ENCODE measurements at places on chromosomes 5 and 9. TPM values are rescaled to one million over a fixed set of nuclear protein-coding genes. Genes with fewer than 3 reads are reported as not detected.

GRCh38 chr9:37119360-37119759 is 1.0 kb upstream of the ZCCHC7 start:
- no peak for DNase-seq

DNA sequence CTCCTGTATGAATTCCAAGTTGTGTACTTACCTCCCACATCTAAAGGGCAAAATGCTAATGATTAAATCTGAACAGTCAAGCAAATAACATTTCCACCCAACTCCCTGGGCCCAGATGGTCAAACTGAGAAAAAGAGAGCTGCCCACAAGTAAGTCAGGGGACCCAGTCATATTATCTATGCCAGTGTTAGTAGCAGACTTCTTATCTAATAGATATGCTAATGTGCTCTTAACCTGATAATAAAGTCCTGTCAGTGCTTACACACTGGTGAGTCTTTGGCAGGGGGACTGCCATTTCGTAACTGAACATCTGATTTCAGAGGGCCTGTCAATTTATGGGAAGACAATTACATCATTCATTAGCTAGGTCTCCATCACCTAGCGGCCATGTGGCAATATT is 292.3 kb upstream of the WWC1 start:
- DNase-seq = no peak

GRCh38 chr9:37565661-37566618 is 10.2 kb downstream of the FBXO10 start:
- DNase-seq = no peak

- no peak for DNase-seq
Observed at GRCh38 chr9:81823672-81824554, 104.3 kb upstream of the SPATA31D4 start.

- no peak for DNase-seq
Observed at GRCh38 chr5:72007336-72008111, 99.8 kb upstream of the MAP1B start.

DNA sequence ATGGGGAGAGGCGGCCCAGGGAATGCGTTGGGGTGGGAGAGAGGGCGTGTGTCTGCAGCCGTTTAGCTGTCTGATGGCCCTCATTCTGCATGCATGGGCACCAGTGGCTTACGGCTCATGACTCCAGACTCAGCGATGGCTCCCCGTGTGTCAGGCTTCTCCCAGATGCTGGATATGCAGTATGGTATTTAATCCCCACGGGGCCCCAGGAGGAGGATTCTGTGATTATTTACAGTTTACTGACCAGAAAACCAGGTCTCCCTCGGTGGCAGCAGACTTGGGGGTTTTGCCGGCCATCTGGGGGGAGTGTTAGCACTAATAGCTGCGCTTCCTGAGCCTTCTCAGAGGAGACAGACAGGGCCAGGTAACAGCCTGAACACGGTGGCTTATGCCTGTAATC is 4.3 kb downstream of the PRDM12 start:
- DNase-seq = no peak

- DNase-seq = no peak
Observed at GRCh38 chr9:96612105-96612965, 7.3 kb downstream of the CDC14B start.

DNA sequence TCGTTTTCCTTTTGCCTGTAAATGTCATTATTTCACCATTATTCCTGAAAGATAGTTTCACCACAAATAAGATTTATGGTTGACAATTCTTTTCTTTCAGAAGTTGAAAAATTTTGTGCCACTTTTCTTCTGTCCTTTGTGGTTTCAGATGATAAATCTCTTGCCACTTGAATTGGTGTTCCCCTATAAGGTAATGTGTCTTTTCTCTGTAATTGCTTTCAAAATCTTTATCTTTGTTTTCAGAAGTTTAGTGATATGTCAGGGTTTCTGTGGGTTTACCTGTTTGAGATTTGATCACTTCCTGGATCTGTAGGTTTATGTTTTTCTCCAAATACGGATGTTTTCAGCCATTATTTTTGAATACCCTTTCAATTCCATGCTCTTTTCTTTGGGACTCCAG is 14.6 kb downstream of the RASA1 start:
- no peak for DNase-seq

DNA sequence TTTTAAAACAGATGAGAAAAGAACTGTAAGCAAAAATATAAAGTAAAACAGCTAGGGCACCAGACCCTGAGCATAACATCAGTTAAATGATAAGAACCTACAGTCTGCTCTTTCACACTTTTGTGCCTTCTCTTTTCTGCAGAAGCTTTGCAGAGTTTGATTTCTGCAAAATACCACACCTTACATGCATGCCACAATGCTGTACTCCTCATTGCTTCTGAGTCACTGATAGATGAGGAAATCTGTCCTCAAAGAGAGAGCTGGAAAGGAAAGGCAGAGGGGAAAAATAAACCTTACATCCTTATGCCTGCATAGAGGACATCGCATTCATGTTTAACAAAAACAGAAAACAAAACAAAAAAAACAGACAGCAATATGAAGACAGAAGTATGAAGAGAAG is 142.9 kb downstream of the ATPSCKMT start:
- no peak for DNase-seq

DNA sequence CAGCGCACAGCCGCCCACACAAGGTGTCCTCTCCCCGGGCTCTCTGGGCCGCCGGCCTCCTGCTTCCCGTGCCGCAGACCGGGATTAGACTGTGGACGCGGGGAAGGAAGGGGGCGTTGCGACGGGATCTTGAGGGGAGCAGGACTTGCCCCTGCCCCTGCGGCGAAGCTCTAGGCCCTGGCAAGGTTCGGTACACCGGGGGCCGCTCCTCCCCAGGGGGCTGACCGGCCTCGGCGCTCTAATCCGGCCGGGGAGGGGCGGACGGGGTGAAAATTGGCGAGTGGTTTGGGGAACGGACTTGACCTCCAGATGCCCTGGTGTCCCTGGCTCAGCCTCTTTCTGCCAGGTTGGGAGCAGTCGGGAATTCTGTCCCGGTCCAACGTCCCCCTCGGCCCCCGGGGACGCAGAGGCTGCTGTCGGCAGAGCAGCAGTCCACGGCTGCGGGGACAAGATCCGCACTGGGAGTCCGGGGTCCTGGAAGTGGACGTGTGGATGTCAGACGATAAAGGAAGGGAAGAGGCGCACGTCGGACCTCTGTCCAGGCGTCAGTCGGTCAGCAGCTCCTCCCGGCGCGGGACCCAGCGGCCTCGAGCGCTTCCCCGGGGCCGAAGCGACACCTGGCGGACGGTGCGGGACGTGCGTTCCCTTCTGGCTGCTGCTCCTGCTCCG is 1.9 kb upstream of the CNTFR start:
- DNase-seq = peak; percentile 89

DNA sequence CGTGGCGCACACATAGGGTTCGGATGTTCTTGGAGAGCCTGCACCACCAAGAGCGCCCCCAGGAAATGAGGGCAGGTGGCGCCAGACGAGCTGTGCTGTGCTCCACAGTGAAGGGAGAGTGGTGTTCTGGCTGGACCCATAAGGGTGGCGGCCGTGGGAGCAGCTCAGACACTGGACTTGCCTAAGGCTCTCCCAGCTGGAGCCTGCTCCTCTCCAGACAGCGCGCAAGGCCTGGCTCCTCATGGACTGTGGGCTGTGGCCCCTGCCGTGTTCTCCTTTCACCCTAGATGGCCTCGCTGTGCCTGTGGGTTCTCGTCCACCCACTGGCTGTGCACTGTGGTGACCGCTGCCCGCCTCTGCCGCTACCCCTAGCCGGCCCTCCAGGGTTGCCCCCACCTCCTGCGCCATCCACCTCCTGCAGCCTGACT is 92.9 kb downstream of the EHMT1 start:
- no peak for DNase-seq

- DNase-seq = no peak
Observed at GRCh38 chr9:22975951-22976350, 529.3 kb downstream of the DMRTA1 start.

DNA sequence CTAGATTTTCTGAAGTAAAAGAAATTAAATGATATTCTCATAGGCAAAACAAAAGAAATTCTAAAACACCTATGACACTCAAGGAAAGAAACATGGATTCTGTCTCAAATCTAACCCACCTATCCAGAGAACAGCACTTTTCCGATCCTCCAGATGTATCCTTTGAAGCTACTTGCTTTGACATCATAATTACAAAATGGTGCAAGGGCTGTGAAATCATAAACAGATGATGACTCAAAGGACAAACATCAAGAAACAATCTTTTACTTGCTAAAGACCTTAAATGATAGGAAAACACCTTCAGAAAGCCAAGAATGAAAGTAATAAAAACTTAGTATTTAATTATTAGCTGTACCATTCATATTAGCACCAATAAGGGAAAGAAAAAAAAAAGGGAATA is 202.6 kb downstream of the DENND1A start:
- no peak for DNase-seq

DNA sequence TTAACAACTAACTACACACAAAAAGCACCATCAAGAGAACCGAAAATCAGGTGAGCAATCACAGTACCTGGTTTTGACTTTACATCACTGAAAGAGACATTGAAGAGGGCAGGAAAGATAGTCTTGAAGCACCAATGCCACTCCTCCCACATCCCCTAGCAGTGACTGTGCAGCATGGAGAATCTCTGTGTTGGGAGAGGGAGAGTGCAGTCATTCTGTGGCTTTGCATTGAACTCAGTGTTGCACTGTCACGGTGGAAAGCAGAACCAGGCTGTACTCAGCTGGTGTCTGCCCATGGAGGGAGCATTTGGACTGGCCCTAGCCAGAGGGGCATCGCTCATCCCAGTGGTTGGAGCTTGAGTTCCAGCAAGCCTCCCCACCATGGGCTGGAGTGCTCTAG is 40.4 kb downstream of the C5 start:
- no peak for DNase-seq

DNA sequence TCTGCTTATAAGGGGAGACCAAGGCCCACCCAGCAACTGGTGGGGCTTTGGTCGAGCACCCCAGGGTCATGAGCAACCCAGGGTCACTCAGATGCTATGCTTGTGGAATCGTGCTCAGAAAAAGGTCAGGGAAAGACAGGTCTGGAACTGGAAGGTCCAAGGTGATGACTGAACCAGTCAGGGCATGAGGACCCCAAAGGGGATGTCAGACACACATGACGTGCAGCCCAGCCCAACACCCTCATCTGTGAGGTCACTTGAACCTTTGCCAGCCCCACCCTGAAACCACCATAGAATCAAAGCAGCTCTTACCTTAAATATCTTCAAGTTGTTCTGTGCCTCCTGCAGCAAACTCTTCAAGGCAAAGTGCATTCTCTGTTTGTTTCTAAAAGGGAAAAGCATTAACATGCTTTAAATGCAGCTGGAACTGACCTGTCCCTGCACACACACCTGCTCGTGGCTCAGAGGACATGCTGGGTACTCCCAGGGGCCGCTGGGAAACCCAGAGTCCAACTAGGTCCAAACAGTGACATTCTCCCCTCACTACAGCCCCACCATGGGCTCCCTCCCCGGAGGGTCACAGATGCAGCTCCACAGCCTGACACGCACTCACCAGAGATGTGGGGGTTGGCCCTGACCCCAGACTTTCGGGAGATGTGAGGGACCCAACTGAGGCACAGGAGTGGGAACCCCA is 29.4 kb downstream of the IPPK start:
- DNase-seq = peak; percentile 14

DNA sequence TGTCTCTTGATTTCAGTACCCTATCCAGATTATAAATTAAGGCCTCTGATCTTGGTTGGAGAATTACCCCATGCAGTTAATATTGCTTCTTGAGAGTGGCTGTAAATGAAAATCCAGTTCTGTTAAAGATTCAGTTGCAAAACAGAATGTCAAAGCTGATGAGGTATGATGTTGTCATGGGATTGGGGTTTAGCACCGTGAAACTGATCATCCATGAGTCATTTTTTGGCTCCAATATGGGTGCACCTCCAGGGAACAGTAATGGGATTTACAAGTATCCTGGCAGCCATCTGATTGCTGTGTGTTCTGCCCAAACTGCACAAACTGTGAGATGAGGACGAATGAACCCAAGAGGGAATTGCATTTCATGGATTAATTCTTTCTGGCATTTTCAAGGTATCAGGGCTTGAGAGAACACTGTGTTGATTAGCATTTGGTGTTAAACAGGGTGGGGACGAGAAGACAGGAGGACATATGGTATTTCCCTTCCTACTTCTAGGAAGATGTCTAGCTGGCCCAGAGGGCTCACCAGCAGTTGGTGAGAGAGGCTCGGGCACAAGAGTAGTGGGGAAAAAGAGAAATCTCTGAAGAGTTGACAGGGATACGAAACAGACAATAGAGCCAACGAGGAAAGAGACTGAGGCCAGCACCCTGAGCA is 214.7 kb downstream of the GAS1 start:
- DNase-seq = no peak

DNA sequence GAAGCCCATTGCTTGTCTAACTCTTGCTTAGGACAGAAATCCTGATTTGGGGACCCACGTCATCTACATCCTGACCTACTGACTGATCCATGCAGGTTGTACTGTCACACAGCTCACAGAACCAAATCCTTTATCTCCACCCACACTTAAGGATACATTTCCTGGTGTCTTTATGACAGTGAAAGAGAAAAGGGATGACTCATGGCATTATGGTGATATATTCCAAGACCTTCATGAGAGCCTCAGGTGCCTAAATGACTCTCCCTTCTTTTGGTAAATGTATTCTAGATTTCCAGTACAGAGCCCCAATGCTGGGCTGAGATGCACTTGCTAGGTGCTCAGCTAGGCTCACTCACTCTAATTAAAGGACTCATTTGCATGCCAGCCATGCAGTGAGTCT is 26.0 kb upstream of the DMRT2 start:
- no peak for DNase-seq

GRCh38 chr5:37667430-37667829 is 172.4 kb downstream of the GDNF start:
- no peak for DNase-seq

- DNase-seq = no peak
Observed at GRCh38 chr9:72133365-72134035, 15.7 kb upstream of the GDA start.

- DNase-seq = no peak
Observed at GRCh38 chr9:91428927-91429351, 5.3 kb upstream of the NFIL3 start.

Gene SLC31A2
- total RNA-seq = 1.3 TPM

Gene ZNF367
- 10.1 TPM for total RNA-seq

Gene TMEM171
- 0.42 TPM for total RNA-seq

Gene EXD3
- 15.3 TPM for total RNA-seq

Gene WNK2
- 69.4 TPM for total RNA-seq

Gene ARSK
- total RNA-seq = 8.5 TPM

Gene CDH9
- total RNA-seq = 0.79 TPM

Gene PTGER4
- total RNA-seq = 0.37 TPM

All from H9 (cell line).